Activated CD4-positive, alpha-beta T cell treated with anti-CD3 and anti-CD28 coated beads, Interleukin-2, amount 10 ng/mL, durations not matched to agents 7 days and 5 days (primary cell): ENCODE measurements at places on chromosomes 2 and 18. TPM values are rescaled to one million over a fixed set of nuclear protein-coding genes. Genes with fewer than 3 reads are reported as not detected.

DNA sequence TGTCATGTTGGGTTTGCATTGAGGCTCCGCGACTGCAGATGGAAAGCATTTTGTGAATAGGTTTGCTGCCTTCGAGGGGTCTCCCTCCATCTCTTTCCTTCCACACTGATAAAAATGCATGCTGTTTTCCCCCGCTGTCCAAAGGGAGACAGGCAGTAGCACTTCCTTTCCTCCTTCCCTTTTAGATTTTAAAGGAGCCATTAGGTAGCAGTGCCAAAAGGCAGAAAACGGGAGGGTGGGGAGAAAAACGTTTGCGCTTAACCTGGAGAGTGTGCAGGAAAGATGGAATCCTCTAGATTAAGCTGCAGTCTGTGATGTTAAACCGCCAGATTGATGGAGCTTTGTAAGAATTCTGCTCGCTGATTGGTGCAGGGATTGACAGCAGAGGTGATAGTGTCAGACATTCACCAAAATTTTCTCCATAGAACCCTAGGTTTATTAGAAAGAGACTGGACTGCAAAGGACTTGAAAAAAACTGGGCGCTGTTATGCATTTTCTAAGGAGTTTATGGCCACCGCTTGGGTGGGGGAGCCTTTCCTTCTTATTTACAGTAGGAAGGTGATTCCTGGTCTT is 688 bp downstream of the MAPRE2 start:
- peak overlapping the region; percentile 89 for H3K4me3 ChIP-seq
- H3K4me1 ChIP-seq, result peaks cover 57% of the 10 kb centered on the region
- no peaks in the 10 kb centered on the region for H3K27me3 ChIP-seq
- H3K27ac ChIP-seq, result peak overlapping the region; percentile 95

MYOM1 gene
- total RNA-seq, result 2.1 TPM

GRCh38 chr2:45274250-45274926 is 265.1 kb upstream of the SIX2 start:
- no peak overlapping the region for H3K27ac ChIP-seq
- H3K36me3 ChIP-seq, result no peaks in the 10 kb centered on the region
- H3K4me3 ChIP-seq, result no peak overlapping the region
- DNase-seq, result no peak
- H3K27me3 ChIP-seq, result peaks cover 23% of the 10 kb centered on the region

TSN gene
- total RNA-seq, result 63.5 TPM

HYCC2 gene
- total RNA-seq, result 32.0 TPM

GRCh38 chr2:5736886-5737285 is 44.7 kb downstream of the SOX11 start:
- DNase-seq, result no peak
- H3K4me3 ChIP-seq, result no peak overlapping the region
- H3K27ac ChIP-seq, result no peak overlapping the region

DNA sequence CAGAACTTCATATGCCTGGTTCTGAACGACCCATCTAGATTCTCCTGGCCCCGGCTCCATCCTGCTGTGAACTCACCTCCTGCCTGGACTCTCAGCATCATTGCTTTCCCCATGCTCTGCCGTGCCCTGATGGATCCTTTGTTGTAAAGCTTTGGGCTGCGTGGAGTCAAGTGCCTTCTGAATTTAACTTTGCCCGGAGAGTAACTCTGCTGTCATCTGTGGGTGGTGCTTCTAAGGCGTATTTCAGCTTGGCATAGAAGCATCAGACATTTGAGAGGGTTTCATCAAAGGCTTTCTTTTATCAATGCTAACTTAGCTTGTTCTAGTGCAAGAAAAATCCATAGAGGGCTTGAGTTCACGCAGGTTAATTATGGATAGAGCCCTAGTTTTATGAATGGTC is 8.1 kb upstream of the GREB1 start:
- no peak for DNase-seq
- H3K27me3 ChIP-seq, result peaks cover 8% of the 10 kb centered on the region
- no peak overlapping the region for H3K27ac ChIP-seq
- H3K36me3 ChIP-seq, result no peaks in the 10 kb centered on the region
- H3K4me3 ChIP-seq, result no peak overlapping the region

DNA sequence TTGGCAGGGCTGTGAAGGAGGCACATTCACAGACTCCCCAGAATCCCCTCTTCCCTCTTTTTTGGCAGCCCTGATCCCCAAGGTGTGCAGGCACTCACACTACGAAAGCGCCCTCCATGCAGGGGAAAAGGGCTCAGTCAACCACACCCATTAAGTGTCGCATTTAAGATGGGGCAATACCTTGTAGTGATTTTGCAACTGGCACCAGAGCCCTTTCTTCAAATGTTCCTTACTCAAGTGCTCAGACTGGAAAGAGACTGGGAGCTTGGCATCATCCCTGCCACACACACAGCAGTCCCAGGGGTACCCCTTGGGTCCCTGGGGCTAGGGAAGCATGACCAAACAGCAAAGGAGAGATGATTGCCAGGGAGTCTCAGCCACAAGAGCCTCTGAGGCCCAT is 190.1 kb downstream of the HAUS1 start:
- H3K36me3 ChIP-seq, result no peaks in the 10 kb centered on the region
- H3K4me1 ChIP-seq, result peaks cover 9% of the 10 kb centered on the region
- H3K27me3 ChIP-seq, result no peaks in the 10 kb centered on the region
- no peak overlapping the region for H3K4me3 ChIP-seq

ACMSD gene
- not detected for total RNA-seq

DNA sequence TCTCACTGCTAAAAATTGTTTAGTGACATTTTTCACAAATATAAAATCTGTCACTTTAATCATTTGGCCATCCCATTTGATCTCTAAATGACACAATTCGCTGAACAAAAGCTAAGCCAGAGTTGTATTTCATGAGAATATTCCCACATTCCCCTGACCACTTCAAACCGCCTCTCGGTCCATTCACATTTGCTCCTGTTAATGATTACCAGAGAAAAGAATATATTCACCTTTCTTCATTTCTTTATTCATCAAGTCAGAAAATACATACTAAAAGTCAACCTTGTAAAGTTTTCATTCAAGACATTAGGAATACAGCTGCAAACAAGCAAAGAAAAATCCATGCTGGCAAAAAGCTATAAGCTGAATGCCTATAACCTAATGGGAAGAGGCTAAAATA is 225.5 kb downstream of the DOK6 start:
- no peaks in the 10 kb centered on the region for H3K27me3 ChIP-seq
- H3K27ac ChIP-seq, result no peak overlapping the region
- H3K4me1 ChIP-seq, result no peaks in the 10 kb centered on the region
- no peaks in the 10 kb centered on the region for H3K36me3 ChIP-seq
- no peak overlapping the region for H3K4me3 ChIP-seq

ARMC9 gene
- 0.58 TPM for total RNA-seq
